ENCODE measurements at places on chromosomes 1 and 21.

DNA sequence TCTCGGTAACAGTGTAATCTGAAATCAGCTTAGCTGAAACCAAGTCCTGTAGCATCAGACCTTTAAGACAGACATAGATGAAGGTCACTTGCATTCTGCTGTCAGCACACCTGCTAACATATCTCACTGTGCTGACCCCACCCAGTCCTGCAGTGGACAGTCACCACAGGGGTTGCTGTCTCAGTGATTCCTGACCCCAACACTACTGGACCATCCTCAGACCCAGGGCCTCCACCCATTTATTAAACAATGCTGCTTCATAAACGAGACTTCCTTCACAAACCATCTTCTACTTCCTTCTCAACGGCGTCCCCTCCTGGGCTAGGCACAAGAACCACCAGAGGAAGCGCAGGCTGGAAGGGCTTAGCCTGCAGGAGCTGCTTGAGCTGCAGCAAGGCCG lies 17.8 kb upstream of the LSS start:
- DNase-seq = no peak

GRCh38 chr1:18100491-18101063 lies 7.0 kb upstream of the IGSF21 start:
- DNase-seq = peak; percentile 31

DNA sequence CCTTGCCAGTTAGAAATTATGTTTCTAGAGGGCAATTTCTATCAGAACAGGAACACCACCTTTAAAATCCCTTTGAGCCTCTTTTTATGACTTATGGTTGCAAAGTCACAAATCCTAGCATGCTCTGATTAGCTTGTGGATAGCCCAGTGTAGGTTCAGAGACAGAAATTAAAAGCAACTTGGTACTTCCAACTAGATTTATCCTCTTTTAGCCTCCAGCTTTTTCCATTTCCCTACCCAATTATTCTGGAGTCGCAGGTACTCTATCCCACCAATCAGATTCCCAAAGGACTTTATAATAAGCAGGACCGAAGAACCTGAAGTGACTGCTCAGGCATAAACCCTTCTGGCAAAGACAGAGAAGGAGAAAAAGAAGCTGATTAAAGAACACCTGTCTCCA lies 33.4 kb upstream of the LRRC53 start:
- DNase-seq = no peak

GRCh38 chr1:109306832-109307273 lies at the start of gene MYBPHL:
Gene MYBPHL (minus strand): TSS chr1:109307011. CDS start chr1:109306991, 20 bp downstream.
- DNase-seq = no peak

GRCh38 chr21:32562426-32562825 lies 22.9 kb downstream of the TCP10L start:
- DNase-seq = no peak

DNA sequence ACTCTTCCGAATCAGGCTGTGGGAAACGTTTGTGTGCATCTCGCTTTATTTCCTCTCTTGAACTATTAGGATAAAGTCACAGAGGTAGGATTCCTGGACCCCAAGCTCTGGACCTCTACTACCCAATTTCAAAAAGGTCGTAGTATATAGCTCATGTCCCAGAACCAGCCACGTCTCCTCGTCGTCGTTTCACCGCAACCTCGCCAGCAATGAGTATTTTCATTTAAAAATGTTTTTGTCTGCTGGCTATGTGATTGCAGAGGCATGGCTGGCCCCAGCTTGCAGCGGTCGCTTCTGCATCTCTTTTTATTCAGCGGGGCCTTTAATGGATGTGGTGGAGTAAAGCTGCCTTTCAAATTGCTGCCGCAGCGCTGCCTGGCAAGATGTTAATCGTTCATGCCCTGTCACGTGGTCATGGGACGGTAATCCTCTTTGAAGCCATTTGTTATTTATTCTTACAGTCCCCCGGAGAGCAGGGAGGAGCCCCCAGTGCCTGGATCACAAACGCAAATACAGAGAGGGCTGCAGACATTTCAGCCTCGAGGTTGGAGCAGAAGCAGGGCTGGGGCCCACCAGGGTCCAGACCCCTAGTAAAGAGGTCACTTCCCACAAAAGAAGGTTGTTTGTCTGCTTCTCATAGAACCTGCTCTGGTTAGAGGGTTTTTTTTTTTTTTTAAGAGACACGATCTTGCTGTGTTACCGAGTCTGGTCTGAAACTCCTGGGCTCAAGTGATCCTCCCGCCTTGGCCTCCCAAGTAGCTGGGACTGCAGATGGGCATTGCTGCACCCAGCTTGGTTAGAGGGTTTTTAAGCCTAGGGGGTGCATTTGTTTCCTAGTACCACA lies 11.6 kb upstream of the NPHP4 start:
- DNase-seq = no peak

DNA sequence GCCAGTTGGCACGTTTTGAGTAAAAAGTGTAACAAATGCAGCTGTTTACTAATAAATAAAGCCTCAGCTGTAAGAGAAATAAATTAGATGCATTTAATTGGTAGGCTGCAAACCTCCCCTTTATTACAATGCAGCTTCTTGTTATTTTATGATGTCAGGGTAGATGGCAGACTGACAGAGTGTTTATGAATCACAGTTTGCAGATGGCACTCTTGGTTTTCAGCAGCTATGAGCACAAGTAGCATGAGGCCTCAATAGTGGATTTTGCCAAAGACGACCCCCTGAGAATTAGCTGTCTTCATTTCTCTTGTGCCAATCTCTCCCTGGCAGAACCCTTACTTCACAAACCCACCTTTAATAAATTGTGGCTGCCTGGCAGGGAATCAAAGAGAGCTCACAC lies 161.2 kb upstream of the C1orf87 start:
- DNase-seq = no peak

Data from CMK (cell line).